ENCODE measurements at places on chromosomes 5 and 9.

- DNase-seq, result peak; percentile 35
Observed at GRCh38 chr5:143148771-143149170, 254.7 kb downstream of the NR3C1 start.

GRCh38 chr5:87829217-87829551 is 416.5 kb upstream of the CCNH start:
- no peak for DNase-seq

DNA sequence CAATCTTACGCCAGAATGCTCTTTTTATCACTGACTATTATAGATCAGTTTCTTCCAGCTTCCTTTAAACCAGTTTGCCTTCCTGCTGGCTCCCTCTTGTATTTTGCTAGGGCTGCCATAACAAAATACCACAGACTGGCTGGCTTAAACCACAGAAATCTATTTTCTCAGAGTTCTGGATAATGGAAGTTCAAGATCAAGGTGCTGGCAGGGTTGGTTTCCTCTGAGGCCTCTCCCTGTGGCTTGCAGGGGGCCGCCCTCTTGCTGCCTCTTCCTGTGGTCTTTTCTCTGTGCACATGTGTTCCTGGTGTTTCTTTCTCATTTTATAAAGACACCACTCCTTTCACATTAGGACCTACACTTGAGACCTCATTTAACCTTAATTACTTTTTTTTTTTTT is 6.8 kb upstream of the FXN start:
- no peak for DNase-seq

DNA sequence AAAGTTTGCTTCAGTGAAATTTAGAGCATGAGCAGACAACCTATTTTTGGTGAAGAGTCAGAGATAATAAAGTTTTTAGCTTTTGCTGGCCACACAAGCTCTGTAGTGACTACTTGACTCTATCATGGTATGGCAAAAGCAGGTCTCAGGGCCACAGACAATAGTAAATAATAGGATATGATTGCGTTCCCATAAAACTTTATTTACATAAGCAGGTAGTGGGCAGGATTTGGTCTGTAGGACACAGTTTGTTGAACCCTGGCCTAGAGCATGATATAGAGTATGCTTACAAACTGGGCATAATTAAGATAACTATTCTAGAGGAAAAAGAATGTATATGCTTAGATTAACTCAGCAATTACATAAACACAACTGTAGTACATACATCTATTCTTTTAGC is 30.1 kb downstream of the ITGA1 start:
- no peak for DNase-seq

DNA sequence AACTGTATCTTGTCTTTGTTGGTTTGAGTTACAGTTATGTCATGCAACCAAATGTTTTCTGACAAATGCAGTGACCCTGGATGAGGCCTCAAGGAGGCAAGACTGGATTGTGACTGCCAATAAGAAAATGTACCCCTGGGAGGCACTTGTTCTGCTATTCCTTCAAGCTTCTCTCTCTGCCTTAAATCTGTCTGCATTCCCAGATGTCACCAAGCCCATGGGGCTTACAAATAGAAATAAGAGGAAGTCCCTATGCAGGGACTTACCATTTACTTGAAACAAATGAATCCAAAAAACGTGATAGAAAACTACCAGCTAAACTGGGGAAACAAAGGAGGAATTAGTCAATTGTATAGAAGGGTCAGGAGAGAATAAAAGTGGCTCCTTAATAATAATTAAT is 8.2 kb upstream of the PARP8 start:
- DNase-seq, result no peak

DNA sequence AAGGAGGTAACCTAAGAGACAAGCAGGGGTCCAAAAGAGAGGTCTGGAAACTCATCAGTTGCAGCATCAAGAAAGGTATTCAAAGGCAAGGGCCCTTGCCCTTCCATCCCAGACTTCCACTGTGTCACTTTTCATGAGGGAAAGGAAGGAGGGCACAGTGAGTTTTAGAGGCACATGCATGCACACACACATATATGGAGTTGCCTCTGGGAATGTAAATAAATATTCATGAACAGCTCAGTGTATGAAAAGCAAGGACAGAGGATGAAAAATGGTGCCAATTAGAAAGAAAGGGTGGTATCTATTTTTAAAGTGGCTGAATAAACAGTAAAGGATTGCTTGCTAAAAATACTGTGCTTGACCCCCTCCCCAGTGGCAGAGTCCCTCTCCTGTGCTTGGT is 105.3 kb upstream of the LRRTM2 start:
- no peak for DNase-seq

GRCh38 chr5:22249209-22249729 is 603.9 kb downstream of the CDH12 start:
- DNase-seq, result no peak

- no peak for DNase-seq
Observed at GRCh38 chr9:37978983-37979382, 75.1 kb upstream of the SLC25A51 start.

DNA sequence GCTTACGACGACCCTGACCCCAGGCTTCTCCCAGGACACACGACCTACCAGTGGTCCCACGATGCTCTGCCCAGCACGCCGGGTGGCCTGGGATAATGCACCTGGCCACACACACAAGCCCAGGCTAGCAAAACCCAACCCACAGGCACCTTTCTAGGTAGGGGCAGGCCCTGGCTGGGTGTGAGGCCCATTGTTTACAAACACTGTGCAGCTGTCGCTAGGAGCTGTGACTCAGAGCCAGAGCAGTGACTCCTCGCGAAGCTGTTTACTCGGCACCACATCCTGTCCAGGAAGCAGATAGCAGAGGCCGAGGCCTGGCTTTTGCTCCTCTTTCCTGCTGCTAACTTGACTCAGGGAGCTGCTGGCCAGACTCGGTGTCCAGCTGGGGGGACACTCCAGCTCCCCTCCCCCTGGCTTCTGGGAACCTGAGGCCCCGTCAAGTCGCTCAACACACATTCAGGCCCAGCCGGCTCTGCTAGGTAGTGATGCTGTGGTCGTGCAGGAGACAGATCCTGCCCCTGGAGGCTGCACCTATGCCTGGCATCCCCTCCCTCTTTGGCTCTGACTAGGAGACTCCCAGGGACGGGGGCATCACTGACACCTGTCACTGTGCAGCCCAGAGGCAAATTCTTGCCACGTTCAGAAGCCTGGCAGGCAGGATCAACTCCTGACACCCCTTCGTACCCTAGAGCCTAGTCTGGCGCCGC is 12.8 kb upstream of the RALGDS start:
- DNase-seq, result peak; percentile 87

DNA sequence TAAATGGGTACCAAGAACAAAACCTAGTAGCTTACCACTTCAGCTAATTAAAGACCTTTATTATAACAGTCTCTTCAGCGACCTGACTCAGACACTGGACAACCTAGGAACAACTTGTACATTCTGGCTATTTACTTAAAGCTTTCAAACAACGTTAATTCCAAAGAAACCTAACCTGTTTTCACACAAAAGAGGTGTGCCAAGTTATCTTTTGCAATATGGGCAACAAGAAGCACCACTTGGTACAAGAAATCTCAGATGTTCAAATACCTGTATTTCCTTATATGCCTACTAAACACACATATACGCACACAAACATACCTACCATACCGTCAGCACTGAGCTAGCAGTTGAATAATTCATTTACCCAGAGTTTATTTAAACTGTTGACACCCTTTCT is 23.0 kb downstream of the RNF145 start:
- DNase-seq, result no peak

GRCh38 chr5:52787600-52788504 is at the start of the genes ITGA1 and PELO:
Gene ITGA1, plus strand, starts transcription at chr5:52787916. Its CDS starts 438 bp downstream, at chr5:52788354.
Gene PELO, plus strand, starts transcription at chr5:52787916. Its CDS starts 12,479 bp downstream, at chr5:52800395.
- peak; percentile 80 for DNase-seq

- no peak for DNase-seq
Observed at GRCh38 chr9:133950192-133950591, 41.9 kb downstream of the VAV2 start.

GRCh38 chr9:133971981-133972941 is 19.9 kb downstream of the VAV2 start:
- DNase-seq, result no peak

DNA sequence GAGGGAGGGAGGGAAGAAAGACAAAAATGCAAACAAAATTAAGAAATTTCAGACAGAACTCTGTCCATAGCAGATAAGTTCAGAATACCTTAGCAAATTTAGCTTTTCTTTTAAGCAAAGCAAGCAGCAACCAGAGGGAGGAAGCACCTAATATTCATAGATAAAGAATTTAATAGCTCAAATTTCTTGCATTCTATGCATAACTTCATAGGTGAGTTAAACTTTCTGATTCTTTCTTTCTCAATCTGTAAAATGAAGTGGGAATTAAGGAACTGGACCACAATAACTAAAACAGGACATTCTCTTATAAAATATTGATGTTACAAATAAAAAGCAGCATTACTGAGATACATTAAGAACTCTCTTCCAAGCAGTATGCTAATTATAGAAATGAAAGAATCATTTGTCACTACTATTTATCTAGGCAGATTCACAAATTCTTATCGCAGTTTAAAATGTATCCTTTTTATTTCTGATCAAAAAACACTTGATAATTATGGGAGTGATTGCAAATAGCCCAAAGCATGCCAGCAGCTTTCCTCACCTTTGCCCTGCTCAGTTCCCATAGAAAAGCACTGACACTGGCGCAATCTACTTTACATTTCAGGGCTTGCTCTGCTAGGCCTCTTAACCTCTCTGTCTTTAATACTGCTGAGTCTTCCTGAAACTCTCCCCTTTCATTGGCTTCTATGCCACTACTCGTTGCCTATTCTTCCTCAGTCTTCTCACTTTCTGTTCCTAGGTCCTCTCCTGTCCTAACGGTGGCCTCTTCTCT is 341.8 kb downstream of the PIK3R1 start:
- DNase-seq, result peak; percentile 53

GRCh38 chr5:160007514-160007913 is 1.4 kb upstream of the TTC1 start:
- DNase-seq, result no peak
